NCI-H187 treated with DMSO at 0.1 percent for 48 hours (cell line): ENCODE measurements at places on chromosomes 7 and 10.

DNA sequence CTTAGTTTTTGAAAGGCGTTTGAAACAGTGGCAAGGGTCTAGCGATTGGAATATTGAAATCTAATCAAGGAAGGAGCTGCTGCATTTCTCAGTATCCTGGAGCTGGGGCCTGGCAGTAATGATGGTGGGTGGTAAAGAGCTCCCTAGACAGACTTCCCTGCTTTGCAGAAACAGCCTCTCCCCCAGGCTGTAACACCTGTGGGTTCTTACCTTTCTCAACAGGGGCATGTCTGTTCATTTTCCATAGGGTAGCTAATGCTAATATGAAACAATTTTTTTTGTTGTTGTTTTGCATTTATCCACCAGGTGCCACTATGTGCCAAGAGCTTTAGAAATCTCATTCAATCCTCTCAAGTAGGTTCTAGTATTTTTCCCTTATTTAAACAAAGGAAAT is 345.5 kb downstream of the REEP3 start:
- DNase-seq: no peak

GRCh38 chr10:69644658-69645295 is 14.7 kb downstream of the FAM241B start:
- no peak for DNase-seq

DNA sequence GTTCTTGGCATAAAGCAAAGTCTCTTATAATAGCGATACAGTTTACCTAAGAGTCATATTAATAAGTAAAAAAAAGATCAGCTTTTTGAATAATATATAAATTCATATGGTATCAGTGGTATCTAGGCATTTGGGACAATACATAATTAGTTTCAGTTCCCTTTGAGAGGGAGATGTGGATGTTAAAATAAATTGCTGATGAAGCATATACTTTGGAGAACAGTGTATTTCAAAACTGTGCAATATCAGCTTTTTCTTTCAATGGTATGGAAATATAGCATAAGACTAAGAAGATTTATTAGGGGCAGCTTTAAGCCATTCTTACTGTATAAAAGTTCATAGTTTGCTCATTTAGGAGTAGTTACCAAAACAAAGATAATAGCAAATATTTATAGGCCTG is 35.5 kb downstream of the MDFIC start:
- no peak for DNase-seq

GRCh38 chr10:74525885-74526284 is 300.5 kb upstream of the KAT6B start:
- no peak for DNase-seq
